CD8-positive, alpha-beta T cell (primary cell): ENCODE measurements at places on chromosomes 2 and 18.

- no peak for DNase-seq
These were observed 28.9 kb downstream of the ZNF638 start for GRCh38 chr2:71360434-71360975.

DNA sequence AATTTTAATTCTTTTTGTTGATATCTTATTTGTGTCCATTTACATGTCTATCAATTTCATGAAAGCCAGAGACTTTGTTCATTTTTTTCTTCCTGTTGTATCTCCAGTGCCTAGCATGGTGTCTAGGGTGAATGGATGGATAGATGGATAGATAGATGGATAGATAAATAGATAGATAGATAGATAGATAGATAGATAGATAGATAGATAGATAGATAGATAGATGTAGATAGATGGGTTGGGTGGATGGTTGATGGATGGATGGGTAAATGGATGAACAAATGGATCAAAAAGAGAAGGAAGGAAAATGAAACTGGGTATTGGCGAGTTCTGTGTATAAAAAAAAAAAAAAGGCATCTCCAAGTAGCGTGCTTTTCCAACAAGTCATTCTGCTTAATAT, 120.5 kb downstream of the FAM124B start:
- DNase-seq = no peak

- no peak for DNase-seq
These were observed 419.6 kb downstream of the DLGAP1 start for GRCh38 chr18:4035521-4035920.

DNA sequence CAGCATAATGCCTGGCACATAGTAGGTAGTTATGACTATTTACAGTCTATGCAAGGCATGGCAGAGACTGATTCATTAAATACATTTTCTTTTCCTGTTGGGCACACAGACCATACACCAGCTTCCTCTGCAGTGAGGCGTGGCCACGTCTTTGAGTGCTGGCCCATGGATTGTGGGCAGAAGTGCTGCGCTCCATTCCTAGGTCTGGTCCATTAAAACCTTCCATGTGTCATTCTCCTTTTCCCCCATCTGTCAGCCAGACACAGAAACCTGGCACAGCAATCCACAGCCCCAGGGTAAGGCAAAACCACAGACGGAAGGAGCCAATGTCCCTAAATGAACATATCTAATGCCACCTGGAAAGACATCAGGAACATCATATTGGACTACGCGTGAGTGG, 141.9 kb downstream of the TTC32 start:
- no peak for DNase-seq

GRCh38 chr2:64392529-64392928, 61.4 kb upstream of the LGALSL start:
- DNase-seq = no peak

DNA sequence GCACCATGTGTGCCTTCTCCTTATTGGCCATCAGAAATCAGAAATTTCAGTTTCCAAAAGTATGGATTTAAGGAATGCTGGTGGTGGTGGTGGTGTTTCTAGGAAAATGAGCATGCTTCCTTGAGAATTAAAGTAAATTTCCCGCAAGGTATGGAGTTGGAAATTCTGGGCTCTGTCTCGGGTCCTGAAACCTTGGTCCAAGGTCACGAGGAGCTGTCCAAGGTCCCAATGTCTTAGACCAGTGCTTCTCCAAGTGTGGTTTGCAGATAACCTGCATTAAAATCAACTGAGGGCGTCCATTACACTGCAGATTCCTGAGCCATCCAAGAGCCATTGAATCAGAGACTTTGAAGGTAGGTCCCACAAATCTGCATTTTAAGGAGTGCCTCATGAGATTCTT, 210.9 kb upstream of the PKDCC start:
- DNase-seq = no peak

DNA sequence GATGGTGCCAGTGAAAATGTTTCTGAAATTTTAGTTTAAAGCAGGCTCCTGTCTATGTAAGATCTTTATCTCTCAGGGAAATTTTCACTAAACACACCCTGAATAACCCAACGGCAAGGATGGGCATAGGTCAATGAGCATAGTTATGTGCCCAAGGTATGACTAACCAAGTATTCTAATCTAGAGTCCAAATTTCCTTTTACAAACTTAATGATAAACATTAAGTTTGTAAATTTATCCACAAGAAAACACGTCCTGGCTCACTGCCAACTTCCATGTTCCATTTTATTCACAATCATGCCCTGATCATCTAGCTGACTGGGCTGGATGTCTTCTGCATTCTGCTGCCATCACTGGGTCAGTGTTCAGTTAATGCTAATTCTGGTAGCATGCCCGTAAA, 151.2 kb downstream of the SRBD1 start:
- no peak for DNase-seq

- no peak for DNase-seq
These were observed 106.7 kb downstream of the SS18 start for GRCh38 chr18:25983730-25984129.

DNA sequence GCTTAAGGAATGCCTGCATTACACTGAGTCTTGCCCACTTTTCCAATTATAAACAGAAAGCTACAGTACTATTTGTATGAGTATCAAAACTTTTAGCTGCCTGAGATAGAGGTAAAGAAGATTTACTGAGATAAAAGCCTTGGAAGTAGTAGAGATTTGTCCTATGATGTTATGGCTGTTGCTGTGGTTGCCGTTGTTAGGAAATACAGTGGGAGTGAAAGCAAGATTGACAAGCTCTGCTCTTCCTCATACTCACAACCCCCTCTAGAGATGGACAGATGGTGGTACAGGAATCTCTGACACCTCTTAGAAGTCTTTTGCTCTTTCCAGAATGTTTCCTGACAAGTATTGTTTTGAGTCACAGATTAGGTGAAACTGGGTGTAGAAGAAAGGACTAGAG, 242.5 kb downstream of the RPIA start:
- peak; percentile 20 for DNase-seq

- DNase-seq = no peak
These were observed 41.1 kb downstream of the LDAH start for GRCh38 chr2:20781656-20782265.

DNA sequence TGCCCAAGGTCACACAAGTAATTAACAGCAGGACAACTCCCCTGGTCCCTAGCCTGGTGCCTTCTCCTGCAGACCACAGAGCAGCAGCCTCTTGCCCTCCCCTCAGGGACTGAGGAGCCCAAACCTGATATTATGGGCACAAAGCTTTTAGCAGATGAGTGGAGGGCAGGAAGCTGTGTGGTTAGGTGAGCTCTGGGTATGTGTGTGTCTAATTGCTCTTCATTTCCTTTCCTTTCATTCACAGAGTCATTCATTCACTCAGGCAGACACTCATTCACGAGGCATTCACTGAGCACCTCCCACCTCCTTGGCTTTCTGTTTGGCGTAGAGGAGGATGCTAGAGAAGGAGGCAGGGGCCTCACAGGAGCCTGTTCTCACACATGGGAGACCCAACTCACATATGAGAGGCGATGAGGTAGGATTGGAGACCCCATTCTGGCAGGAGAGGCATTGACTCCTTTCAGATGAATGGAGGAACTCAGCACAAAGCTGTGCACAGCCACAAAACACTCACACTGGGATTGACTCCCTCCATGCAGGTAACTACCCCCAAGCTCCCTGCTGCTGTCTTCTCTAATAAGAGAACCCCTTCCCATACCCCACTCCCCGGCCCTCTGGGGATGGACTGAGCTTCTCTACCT, 306.8 kb upstream of the SKOR2 start:
- no peak for DNase-seq

DNA sequence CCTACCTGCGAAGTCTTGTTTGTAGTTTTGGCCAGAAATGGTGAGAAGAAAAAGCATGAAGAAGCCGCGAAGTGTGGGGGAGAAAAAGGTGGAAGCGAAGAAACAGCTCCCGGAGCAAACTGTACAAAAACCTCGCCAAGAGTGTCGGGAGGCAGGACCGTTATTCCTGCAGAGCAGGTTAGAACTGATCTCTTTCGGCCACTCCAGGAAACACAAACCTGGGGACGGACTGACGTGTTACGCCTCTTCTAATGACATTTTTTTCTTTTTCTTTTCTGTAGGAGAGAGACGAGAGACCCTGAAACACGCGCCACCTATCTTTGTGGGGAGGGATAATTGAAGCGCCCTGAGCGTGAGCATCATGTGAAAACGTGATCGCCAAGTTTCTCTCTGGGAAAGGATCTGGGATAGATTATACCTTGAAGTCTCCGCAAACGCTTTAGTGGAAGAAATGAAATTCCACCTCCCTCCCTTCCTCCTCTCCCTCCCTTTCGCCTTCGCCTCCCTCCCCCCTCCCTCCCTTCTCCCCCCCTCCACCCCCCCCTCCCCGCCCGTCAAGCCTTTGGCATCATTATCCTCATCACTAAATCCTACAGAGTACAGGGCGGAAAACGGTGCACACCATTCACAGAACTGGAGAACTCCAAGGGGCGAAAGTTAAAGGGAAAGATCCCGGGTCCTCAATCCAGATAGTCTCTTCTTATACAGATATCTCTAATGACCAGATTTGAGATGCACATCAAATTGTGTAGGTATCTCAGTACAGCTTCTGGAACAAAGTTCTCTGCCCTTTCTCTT, at the start of gene ZEB2:
TSS of gene ZEB2 (minus strand) at position 186 of the 798 bp plus-strand sequence. CDS start 2,769 bp downstream, outside the sequence.
- DNase-seq = no peak

DNA sequence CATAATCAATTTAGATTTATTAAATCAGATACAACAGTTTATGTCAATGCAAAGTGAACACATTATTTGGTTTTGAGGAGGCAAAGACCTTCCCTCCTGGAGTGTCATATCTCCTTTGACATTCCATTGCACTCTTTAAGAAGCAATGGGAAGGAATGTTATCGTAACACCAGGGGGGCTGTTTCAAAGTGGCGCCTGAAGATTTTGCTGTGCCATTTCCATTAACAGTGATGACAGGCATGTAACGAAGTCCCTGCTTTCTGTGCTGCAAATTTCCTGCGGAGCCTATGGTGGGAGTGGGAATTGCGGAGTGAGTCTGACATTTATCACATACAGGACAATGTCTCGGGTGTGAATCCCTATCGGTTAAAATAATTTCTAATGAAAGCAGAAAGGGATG, 499.6 kb upstream of the RAB6C start:
- no peak for DNase-seq
